ENCODE measurements at places on chromosomes 6 and 20.

DNA sequence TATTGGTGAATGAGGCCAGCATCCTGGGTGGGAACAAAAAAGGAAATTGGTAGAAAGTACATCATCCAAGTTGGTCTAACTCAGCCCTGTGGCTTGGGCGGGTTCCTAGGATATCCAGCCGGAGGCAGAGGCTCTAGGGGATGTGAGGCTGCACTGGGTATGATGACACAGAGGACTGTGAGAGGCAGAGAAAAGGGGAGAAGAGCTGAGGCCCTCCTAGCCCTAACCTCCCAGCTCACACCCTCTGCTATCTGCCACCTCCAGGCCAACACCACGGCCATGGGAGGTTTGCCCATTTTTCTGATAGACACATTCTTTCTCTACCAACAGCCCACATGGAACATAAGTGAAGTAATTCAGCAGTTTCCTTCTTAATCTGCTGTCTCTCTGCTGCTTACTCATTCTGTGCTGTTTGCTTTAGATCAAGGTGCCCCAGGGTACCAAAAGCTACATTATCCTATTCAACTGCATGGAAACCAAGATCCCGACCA, 284.4 kb downstream of the ESR1 start:
- no peak for DNase-seq

- DNase-seq, result no peak
These were observed 48.1 kb downstream of the SLC22A3 start for GRCh38 chr6:160396292-160396691.

GRCh38 chr6:1385129-1386037, 4.0 kb upstream of the FOXF2 start:
- no peak for DNase-seq

DNA sequence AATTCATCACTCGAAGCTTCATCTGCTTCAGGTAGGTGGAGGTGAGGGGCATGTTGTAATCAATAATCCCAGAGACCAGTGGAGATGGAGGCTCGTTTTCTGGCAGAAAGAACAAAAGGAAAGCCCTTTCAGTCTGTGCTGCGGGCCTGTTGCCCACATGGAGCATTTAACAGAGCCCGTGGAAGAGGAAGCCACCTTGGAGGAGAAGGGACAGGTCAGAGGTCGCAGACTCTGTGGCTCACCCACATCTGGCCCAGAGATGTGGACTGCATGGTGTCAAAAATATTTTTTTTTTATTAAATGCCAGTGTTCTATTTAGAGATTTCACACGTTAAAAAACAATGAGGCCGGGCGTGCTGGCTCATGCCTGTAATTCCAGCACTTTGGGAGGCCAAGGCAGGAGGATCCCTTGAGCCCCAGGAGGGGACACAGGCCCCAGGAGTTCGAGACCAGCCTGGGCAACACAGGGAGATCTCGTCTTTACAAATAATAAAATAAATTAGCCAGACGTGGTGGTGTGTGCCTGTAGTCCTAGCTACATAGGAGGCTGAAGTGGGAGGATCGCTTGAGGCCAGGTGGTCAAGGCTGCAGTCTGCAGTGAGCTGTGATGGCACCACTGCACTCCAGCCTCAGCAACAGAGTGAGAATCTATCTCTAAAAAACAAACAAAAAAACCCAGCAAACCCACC, 73.6 kb downstream of the NOL4L start:
- no peak for DNase-seq

DNA sequence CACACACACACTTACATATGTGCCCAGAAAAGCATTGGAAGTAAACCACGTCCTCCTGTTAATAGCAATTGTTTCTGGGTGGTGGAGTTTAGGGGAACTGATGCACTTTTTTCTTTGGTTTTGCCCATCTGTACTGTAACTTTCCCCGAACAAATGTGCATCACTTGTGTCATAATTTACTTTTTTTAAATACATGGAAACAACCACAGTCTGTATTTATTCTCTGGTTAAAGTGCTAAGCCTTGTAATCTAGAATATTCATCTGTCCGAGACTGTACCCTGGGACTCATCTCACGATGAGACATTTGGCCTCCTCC, 61.5 kb upstream of the CD93 start:
- no peak for DNase-seq
